HEK293T (cell line): ENCODE measurements at places on chromosomes 16 and 17.
A peak's percentile ranks its signal among the peaks of the same experiment; 100 is the strongest.

DNA sequence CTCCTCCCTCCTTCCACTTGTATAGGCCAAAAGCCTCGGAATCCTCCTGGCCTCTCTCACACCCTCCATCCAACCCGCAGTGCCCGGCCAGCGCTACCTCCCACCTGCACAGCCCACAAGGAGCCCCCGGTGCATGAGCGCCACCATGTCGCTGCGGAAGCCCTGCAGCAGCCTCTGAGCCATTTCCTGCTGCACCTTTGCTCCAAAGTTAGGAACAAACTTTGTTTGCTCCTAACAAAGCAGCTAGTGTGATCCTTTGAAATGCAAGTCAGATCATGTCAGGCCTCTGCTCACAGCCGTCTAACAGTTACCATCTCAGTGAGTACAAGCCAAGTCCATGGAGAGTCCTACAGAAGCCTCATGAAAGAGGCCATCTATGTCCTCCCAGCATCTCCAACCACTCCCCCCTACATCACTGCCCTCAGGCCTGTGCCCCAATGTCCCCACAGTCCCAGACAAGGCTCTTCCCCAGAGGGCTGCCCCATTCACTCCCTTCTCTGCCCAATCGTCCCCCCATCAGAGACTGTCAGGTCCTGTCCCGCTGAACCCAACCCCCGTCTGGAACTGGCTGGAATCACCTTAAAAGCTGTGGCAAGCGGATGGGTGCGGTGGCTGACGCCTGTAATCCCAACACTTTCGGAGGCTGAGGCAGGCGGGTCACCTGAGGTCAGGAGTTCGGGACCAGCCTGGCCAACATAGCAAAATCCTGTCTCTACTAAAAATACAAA lies 7.5 kb downstream of the DCAKD start:
- DNase-seq: no peak

- DNase-seq: no peak
Measured at GRCh38 chr16:66578651-66579531, at the start of gene CMTM2. TSS of gene CMTM2 (plus strand) at chr16:66579463. CDS start at chr16:66579608, 145 bp downstream.

GRCh38 chr17:12789075-12789480 lies 220 bp upstream of the ARHGAP44 start:
- no peak for DNase-seq

DNA sequence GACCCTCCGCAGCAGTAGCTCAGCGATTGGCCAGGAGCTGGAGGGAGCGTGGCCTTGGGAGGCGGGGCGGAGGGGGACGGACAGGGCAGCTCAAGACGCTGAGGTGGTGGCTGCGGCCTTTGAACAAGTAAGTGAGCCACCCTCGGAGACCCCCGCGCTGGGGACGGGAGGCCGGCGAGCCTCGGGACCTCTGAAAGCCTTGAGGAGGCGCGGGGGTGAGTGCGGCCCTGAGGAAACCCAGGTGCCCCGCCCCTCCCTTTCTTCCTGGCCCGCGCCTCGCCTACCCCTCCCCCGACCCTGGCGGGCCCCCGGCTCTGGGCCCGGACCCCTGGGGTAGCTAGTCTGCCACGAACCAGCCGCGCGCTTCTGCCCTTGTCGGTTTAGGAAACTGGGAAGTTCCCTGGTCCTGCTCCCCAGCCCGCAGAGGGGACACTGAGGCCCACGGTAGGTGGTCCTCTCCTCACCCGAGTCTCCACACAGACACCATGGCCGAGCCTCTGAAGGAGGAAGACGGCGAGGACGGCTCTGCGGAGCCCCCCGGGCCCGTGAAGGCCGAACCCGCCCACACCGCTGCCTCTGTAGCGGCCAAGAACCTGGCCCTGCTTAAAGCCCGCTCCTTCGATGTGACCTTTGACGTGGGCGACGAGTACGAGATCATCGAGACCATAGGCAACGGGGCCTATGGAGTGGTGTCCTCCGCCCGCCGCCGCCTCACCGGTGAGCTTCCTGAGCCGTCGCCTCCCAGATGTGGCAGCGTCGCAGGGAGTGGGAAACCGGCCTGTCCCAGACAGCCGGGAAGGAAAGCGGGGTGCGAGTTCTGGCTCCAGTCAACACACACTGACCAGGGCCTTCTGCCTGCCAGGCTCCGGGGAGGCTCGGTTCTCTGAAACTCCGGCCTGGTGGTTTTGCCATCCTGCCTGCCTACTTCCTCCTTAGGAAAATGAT lies at the start of gene MAPK7:
Gene MAPK7 (plus strand): TSS at position 83 of the 945 bp plus-strand sequence. CDS start 403 bp downstream, at position 486.
- no peak for DNase-seq

GRCh38 chr17:5711344-5711743 lies 127.0 kb upstream of the NLRP1 start:
- no peak for DNase-seq

- no peak for DNase-seq
Measured at GRCh38 chr16:65991149-65991701, 375.3 kb upstream of the CDH5 start.

DNA sequence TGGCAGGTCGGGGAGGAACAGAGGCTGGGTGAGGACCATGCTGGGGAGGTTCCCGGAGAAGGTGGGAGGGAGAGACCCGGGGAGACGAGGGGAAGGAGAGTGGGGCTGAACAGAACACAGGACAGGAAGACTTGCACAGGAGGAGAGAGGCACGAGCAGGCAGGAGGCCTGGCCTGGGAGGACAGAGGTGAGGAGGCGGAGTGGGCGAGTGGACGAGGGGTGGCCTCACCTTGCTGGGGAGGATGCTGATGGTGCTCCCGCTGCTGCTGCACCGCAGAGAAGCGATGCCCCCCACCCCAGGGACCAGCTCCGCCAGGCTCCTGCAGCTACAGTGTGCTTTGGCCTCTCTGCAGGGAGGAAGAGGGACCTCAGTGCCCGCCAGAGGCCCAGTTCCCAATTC lies 34.5 kb downstream of the TMEM204 start:
- DNase-seq: no peak

GRCh38 chr16:46621934-46622676 lies 926 bp upstream of the SHCBP1 start:
- DNase-seq: no peak

GRCh38 chr16:17246974-17247732 lies 223.6 kb downstream of the XYLT1 start:
- no peak for DNase-seq

DNA sequence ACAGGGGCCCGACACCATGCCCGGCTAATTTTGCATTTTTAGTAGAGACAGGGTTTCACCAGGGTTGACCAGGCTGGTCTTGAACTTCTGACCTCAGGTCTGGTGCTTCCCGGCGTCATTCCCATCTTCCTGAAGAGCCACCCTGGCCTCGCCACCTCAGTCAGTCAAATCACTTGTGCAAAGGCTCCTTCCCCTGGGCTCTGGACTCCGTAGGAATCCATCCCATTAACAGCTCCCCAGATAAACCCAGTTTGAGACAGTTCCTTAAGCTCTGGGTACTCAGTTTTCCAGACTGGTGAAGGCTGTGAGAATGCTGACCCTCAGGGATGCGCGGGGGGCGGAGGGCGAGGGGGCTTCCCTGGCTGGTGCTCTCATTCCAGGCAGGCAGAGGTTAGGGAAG lies 39.5 kb downstream of the MRM1 start:
- DNase-seq: no peak

DNA sequence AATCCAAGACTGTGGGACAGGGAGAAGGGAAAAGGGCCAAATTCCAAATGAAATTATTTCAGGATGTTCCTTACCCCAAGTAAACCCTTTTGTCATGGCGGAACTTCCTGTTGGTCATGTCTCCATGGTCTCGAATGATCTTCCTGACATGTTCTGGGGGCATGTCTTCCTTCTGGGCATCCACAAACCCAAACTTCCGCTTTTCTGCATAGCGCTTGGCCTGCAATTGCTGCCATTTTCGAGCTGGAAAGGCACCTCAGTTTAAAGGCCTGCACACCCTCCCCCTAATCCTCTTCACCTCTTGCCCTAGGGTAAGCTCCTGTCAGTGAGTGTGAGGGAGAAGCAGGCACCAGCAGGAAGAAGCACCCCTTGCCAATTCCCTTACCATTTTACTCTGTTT lies 1.2 kb downstream of the PRPF8 start:
- DNase-seq: no peak

DNA sequence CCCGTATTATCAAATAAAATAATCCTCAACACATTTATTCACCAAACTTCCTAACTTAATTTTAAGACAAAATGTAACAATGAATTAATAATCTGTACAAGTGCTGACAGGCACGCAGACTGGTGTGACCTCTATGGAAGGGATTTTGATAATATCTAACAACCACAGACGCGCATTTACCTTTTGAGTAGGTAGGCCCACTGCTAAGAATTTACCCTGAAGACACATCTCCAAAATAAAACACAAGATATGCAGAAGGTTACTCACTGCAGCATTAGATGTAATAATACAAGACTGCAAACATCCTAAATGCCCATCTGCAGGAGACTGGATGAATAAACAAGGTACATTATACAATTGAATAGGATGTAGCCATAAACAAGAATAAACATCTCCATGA lies 22.7 kb upstream of the CMTM4 start:
- no peak for DNase-seq

GRCh38 chr17:83196024-83196365 lies 116.6 kb downstream of the METRNL start:
- DNase-seq: no peak

DNA sequence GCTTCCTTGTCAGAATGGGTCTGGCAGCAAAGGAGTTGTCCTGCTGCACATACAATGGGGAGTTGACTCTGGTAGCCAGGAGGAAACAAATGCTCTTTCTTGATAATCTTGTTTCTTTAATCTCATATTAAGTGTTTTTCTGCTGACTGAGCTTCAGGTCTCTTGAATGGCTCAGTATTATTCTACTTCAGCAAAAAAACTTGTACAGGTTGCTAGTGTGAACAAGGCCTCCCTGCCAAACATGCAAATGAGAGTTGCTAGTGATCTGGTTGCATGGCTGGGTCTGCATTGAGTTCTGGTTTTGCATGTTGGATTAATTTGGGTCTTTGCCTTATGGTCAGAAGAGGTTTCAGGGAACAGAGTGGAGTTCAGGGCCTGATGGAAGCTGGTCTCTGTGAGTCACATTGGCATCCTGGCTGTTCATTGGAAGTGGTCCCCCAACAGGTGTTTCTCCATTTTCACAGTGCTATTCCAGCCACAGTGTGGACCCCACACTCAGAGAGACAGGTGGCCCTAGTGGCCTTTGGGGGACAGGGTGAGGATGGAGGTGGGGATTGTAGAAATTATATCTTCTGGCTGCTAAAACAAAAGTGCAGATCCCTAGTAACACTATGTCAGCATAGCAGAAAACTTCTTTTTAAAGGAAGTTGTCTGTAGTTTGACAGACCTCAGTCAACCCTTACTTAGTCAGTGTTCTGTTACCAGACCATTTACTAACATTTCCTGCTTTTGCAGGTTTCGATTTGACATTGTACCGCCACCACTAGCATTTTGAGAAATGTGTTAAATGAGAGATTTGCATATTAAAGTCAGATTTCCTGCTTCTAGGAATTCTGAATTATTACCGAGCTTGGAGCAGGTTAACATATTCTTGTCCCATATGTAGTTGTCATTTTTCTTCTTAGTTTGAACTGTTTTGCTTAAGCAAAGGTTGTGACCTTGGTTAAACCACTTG lies 47.1 kb downstream of the EPN2 start:
- no peak for DNase-seq

GRCh38 chr17:67515490-67516083 lies 138.5 kb downstream of the PITPNC1 start:
- DNase-seq: no peak

- DNase-seq: peak; percentile 22
Measured at GRCh38 chr17:32927724-32928585, at the start of gene TMEM98. TSS of gene TMEM98 (plus strand) at chr17:32928153. CDS start at chr17:32931529, 3,376 bp downstream.

- no peak for DNase-seq
Measured at GRCh38 chr17:39808409-39808997, 55.6 kb downstream of the IKZF3 start.

DNA sequence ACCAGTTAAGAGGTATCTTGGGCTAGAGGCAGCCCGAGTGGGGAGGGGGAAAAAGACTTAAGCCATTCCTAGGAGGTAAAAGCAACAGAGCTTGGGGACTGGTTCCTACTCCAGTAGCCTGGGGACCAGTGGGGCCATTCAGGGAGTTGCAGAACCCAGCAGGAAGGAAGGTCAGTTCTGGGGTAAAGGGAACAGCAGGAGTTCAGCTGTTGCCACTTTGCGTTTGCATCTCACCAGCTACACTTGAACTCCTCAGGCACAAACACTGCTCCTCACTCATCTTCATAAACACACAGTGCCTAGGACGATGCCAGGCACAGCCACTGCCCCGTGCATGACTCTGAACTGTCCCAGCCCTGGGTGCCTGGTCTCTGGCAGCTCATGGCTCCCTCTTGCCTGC lies 4.0 kb downstream of the HAP1 start:
- DNase-seq: no peak

DNA sequence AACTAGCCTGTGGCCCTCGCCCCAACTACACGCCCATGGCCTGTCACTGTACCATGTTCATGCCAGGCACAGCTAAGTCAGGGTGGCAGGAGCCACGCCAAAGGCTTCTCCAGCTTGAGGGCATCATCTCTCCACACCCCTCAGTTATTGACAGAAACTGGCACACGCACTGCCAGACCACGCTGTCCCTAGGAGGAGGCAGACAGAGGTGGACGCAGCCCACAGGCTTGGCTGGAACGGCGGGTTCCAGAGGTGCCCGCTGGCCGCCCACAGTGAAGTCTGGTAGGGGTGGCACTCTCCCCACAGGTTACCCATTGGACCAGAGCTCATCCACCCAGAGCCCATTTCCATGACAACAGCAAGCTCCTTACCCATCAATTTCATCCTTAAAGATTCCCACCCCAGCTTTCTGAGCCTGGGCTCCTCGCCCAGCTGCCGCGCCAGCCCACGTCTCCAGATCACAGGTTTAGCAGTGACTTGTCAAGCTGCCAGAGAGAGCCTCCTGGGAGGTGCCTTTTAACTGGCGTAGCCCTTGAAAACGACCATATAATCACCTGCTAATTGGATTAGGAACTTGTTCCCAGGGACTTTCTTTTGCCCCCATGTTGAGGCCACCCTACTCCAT lies 27.9 kb downstream of the RPRML start:
- no peak for DNase-seq

DNA sequence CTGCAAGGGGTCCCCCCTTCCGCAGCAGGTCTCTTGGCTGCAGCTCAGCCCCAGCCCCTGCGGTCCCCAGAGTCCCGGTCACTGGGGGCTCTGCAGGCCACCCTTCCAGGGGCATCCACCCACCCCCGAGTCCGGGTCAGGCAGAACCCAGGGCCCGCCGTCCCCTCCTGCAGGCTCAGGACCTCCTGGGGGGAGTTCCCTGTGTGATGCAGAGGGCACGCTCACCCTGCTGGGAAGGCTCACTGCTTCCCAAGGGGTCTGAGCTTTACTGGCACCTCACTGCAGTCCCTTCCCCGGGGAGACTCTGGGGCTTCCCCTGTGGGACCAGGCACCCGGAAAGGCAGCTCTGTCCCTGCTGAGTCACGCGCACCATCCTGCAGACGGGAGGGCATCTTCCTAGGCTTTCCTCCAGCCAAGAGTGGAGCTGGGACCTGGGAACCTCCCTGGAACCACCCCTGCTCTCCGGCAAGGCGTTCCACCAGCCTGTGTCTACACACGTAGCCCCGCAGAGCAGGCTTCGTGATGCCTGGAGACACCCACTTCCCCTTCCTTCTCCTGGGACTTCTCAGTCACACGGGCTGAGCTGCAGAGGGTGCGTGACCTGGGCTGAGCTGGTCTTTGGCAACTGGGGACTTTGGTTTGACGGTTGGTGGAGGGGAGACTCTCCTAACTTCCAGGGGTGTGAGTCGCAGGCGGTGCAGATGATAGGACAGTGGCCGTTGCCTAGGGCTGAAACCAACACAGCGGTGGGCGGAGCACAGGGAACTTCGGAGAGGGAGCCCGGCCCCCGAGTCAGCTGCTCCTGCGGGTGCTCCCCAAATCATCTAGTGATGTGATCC lies 23.4 kb downstream of the SLC25A10 start:
- DNase-seq: no peak

GRCh38 chr16:72357910-72358309 lies 186.0 kb upstream of the PMFBP1 start:
- DNase-seq: no peak

- no peak for DNase-seq
Measured at GRCh38 chr17:12830777-12831247, 41.5 kb downstream of the ARHGAP44 start.
